CD4-positive, alpha-beta T cell treated with Interleukin-17A for 1 hour (primary cell): ENCODE measurements at places on chromosomes 12 and 14.

DNA sequence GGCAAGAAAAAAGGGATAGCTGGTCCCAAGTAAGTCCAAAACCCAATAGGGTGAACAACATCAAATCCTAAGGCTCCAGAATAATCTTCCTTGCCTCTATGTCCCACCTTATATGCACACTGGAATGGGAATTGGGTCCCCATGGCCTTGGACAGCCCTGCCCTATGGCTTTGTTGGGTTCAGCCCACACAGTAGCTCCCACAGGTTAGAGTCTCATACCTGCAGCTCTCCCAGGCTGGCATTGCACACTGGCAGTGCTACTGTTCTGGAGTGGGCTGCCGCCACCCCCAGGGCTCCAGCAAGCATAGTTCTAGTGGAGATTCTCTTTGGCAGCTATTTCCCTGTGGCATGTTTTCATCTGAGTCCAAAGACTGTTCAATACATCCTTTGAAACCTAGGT, 352.4 kb upstream of the CLEC14A start:
- no peak for DNase-seq

DNA sequence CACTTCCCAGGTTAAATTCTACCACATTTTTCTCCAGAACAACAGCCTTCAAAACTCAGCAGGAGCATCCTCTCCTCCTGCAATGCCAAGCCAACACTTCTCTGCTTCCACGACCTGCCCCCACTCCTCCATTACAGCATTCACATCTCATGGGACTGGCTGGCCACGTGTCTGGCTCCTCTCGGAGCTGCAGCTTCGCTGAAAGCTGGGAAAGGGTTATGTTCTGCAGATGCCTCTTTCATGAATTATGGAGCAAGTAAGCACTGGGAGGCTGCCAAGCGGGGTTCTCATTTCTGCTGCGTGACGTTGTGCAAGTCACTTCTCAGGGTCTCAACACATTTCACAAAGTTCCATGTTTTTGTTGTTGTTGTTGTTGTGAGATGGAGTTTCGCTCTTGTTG, 142.2 kb upstream of the RFLNA start:
- no peak for DNase-seq

GRCh38 chr12:132342251-132343227, 13.2 kb upstream of the GALNT9 start:
- DNase-seq: no peak

GRCh38 chr14:52325126-52325525, 11.0 kb downstream of the PTGER2 start:
- peak; percentile 51 for DNase-seq

GRCh38 chr12:6312529-6313325, 2.2 kb downstream of the PLEKHG6 start:
- DNase-seq: no peak

DNA sequence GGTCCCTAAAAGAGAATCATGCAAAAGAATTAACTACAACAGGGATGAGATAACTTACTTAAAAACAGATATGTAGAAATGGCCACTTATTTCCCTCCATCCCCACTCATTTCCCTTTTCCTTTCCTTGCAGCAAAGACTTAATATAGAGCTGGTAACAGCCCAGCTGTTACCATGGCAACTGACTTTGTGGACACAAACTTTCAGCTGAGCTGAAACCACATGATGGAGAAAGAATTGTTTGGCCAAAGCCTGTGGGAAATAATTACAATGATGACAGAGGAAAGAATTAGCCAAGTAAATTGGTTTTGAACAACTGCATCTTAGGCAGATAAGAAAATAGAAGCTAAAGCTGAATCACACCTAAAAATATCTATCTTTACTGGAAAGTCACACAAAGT, 364.9 kb downstream of the GALC start:
- DNase-seq: no peak

DNA sequence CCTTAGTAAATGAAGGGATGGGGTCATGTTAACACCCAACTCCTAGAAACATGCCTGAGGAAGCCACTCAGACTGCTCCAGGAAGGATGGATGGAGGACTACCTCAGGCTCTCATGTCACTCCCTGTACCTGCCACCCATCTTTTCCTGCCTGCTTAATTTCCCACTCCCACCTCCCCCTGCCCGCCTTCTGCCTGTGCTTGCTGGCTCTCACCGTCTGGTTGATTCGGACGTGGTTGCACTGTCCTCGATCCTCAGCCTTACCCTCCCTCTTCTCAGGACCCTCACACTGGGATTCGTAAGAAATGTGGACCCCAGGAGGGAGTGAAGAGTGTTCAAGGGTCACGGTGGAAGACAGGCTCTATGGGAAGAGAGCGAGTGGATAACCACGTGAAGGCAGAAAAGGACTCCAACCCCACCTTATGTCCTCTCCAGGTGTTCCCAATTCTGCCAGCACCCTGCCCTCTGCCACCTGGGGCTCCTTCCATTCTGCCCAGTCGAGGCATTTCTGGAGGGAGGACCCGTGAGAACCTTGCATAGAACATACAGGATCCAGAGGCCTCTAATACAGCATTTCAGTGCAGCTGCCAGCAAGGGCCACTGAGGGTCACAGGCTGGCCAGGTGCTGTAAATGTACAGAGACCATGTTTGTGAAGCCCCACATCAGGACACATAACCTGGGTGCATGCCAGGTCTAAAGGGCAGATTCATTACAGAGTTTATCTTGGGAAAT, 12.9 kb downstream of the ITGB7 start:
- DNase-seq: no peak

DNA sequence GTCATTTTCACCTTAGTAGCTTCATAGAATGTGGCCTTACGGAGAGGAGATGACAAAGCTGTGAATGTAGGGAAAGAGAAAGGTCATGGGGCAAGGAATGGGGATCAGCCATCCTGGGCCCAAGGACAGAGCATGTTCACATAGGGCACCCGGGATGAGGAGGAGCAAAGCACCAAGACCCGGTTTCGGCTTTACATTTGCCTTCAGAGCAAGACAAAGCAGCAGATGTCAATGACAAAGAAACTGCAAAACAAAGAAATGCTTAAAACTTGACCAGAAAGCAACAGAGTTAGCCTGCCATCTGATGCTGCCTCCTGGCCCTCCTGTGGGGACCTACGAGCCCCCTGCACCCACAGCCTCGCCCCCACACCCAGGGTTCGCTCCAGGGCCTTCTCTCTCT, 249.2 kb downstream of the SLC41A2 start:
- no peak for DNase-seq

DNA sequence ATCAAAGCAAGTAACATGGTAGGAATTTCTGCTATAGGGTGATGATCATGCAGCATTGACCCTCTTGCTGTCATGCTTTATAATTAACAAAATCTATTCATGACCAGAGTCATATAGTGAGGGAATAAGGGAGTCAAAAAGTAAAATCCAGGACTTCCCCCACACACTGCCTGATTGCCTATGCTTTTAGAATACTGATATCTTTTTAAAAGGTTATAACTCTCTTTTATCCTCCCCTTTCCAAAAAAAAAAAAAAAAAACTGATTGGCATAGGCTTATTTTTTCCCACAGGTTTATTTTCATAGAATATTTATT, 51.4 kb downstream of the ZFP36L1 start:
- no peak for DNase-seq

DNA sequence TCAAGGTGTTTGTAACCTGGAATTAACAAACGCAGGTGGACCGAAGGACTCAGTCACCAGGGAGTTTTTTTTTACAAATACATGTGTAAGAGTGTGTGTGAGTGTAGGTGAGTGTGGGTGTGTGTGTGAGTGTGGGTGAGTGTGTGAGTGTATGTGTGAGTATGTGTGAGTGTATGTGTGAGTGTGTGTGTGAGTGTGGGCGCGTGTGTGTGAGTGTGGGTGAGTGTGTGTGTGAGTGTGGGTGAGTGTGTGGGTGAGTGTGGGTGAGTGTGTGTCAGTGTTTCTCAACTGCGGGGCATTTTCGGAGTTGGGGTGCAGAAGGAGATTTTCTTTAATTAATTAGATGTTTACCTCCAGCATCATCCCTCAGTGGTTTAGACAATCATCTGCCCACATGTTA, 1178.8 kb downstream of the VRK1 start:
- DNase-seq: peak; percentile 39

- DNase-seq: no peak
Observed at GRCh38 chr14:100088226-100088625, 23.0 kb downstream of the EVL start.

- no peak for DNase-seq
Observed at GRCh38 chr14:79248126-79248525, 963.2 kb downstream of the DIO2 start.

- no peak for DNase-seq
Observed at GRCh38 chr14:91750634-91751198, 18.8 kb upstream of the CATSPERB start.

DNA sequence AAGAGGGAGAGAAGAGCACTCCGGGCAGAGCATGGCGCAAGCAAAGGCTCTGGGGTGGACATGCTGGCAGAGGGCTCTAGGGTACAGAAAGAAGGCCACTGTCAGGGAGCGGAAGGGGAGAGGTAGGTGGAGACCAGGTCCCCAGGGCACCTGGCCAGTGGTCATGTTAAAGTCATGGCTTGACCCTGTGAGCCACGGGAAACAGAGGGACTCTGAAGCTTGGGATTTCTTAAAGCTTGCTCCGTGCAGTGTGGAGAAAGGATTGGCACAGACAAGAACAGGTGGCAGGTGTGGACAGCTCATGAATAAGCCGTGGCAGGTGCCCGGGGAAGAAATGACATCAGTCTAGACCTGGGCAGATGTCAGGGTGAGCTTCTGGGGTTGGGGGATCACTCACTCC, 413.8 kb downstream of the BCL11B start:
- DNase-seq: no peak

DNA sequence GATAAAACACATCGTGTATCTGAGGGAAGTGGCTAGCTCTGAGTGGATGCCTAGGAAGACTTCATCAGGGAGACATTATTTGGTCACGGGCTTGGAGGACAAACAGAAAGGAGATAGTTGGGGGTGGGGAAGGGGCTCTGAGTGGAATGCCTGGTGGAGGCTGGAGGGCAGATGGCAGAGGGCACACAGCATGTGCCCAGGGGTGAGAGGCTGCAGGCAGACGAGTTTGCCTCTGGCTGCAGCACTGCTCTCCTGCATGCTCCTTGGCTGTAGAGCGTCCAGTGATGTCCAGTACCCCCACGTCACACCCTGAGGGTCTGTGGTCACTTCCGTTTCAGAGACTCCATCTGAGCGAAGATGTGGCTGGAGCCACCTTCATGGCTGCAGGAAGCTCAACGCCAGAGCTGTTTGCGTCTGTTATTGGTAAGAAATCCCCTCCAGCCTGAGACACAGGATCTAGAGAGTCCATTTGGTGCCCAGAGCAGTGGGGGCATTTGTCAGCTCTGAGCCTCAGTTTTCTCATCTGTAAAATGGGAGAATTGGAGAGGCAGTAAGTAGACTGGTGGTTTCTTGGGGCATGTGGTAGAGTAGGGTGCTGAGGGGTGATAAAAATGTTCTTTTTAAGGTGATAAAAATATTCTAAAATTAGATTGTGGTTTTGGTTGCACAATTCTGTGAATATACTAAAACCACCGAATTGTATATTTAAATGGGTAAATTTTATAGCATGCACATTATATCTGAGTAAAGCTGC, 71.7 kb upstream of the RIN3 start:
- peak; percentile 5 for DNase-seq

GRCh38 chr12:6069437-6070093, 54.9 kb downstream of the VWF start:
- no peak for DNase-seq

DNA sequence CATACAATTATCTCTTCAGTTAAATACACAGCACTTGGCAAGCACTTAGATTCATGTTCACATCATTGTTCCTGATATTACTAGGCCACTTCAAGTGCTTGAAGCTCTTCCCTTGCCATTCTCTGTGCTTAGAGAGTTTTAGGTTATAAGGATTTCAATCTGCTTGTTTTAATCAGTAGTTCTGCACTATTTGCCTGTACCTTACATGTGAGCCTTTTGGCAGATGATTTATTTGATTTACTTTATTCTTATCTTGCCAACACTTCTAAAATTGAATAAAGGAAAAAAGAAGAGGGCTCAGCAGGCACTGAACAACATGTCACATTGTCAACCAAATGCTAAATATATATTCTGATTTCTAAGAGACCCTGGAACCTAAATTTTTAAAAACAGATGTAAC, 363.8 kb upstream of the USP15 start:
- no peak for DNase-seq

- DNase-seq: no peak
Observed at GRCh38 chr12:56520048-56520447, 1.6 kb upstream of the RBMS2 start.

- no peak for DNase-seq
Observed at GRCh38 chr12:65460063-65460462, 181.6 kb downstream of the MSRB3 start.

DNA sequence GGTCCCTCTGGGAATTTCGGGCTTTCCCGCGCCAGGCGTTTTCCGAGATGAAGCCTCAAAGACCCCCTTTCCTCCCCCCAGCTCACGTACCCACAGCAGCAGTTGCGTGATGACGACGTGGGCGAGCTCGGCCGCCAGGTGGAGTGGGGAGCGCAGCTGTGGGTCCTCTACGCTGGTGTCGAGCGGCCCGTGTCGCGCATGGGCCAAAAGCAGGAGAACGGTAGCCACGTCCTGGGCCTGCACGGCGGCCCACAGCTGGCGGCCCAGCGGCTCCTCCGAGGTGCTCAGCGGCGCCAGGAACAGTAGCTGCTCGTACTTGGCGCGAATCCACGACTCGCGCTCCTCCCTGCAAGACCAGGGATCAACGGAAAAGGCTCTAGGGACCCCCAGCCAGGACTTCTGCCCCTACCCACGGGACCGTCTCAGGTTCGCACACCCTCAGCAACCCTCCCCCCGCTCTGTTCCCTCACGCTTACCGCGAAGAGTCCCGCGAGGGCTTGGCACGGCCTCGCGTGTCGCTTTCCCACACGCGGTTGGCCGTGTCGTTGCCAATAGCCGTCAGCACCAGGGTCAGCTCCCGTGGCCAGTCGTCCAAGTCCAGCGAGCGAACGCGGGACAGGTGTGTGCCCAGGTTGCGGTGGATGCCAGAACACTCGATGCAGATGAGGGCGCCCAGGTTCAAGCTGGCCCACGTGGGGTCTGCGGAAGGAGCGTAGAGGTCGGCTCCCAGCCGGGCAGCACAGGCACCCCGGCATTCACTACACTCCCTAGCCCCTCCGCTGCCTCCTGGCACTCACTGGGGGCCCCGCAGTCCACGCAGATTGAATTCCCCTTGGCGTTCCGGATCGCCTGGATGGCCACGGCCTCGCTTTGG, 11.4 kb downstream of the AGAP2 start:
- DNase-seq: no peak

GRCh38 chr12:131927110-131928079, 1.7 kb upstream of the PUS1 start:
- DNase-seq: no peak

DNA sequence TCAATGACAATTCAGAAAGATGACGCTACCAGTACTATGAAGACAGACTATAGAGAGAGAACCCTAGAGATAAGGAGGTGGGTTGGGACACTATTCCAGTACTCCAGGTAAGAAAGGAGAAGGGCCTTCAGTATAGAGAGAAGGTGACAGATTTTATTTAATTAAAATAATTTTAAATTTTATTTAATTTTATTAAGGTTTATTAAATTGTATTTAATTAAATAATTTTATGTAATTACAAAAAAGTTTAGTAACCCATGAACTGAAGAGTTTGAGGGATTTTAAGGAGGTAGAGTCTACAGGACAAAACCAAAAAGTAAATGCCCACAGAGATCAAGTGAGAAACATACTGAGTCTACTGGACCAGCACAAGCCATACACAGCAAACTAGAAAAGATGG, 20.3 kb downstream of the TMED10 start:
- DNase-seq: no peak

- peak; percentile 33 for DNase-seq
Observed at GRCh38 chr14:63276492-63277342, 42.0 kb downstream of the GPHB5 start.
